ENCODE measurements at places on chromosomes 5 and 9.

DNA sequence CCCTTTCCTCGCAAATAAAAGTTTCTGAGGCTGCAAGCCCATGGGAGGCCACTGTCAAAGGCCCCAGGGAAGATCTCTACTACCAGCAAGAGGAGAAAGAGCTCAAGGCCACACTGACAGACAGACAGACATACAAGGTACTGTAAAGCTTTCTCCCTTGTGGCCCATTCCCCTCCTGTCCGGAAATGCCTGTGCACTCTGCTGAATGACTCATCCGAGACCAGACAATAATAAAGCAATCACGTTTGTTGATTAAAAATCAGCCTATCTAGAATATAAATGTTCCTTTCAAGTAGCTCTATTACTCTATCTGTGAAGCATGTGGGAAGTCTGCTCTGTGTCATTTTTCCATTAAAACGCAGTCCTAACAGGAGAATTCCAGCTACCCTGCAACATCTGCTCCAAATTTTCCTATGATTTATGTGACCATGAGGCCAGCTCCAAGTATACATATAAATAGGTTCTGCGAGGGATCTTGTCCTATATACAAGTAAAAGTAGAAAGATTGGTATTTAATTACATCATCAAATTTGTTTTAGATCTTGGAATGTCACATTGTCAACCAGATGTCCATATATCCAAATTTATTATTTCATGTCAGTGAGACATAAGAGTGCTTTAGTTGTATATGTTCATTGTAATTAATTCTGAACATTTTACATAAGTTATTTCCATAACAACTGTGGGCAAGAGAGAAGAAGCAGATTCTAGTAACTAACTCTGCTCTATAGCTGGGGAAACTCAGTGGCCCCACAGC lies 34.7 kb upstream of the TGFBI start:
- DNase-seq: no peak

DNA sequence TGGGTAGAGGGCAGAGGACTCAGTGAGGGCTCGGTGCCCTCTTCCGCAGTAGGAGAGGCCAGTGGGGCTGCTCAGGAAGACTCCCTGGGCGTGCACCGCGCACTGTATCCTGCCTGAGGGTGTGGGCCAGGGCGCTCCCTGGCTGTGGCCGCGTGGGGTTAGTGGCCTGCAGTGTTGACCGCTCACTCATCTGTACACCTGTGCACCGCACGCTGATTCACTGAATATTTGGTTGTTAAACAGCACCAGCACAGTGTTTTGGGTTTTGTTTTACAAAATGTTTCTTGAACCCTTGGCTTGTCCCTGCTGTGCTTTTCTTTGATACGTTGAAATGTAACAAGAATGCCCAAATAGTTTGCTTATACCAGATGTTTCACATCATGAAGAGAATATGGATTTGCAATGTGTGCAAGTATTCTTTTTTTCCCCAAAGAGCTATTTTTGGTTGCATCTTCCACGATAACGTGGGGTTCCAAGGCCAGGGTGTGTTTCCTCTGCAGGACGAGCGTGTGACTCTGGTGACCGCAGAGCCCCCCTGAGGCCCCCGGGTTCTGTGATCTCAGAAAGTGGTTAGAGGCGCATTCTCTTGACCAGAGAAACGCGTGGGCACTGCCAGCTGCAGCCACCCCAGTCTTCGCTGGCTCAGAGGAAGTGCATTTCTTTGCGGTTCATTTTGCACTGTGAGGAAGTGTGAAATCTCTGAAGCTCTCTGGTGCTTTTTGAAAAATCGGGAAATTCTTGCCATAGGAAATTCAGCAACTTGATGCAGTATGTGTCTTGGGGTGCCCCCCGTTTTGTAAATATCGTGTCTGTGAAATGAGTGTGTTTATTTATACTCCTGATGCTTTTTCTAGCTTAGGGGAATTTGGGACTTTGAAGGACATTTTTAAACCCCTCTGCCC lies 46.9 kb downstream of the AHRR start:
- no peak for DNase-seq

- DNase-seq: no peak
Measured at GRCh38 chr5:6606884-6607558, 25.8 kb downstream of the NSUN2 start.

DNA sequence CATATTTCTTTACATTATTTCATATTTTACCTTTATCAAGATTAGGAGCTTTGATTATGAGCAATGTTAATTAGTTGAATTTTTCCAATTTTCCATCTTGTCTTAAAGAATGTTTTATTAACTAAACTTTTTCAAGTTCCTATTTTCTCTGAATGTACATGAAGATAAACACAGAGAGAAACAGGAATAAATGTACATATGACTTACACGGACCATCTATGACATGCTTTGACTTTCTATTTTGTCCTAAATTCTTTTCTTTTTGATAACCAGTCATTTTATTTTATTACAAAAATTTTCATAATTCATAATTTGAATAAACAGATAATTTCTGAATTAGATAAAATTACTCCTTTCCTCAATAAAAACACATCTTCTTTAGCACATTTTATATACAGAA lies 1038.8 kb upstream of the ARRDC3 start:
- DNase-seq: no peak

DNA sequence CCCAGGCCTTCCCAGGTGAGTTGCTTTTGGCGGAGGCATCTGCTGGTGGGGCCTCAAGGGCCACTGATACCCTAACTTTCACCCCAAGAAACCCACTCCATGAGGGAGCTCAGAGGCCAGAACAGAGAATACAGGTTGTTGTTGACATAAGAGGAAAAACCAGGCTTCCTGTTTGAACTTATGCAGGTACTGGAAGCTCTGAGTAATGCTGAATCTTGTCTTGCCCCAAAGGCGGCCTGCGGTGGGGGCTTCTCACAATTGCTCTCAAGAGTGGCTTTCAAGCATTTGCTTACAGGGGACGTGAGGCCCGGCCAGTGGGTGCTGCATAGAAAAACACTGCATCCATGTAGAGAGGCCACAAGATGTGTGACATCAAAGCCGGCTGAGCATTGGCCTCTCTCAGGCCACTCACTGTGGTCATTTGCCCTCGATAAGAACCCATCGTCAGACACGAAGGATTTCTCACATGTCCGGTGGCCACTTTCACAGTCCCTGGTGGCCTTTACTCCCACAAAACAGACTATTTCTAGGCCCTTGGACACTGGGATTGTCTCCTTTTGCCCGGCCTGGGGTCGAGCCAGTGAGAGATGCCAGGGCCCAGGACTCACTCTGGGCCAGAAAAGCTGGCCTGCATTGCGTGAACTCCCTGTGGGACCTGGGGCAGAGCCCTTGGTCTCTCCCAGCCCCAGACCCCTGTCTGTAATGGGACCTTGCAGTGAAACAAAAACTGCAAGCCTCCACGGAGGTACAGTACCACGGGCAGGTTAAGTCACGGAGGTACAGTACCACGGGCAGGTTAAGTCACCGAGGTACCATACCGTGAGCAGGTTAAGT lies 34.5 kb upstream of the TCF7 start:
- DNase-seq: no peak

GRCh38 chr9:119126040-119126439 lies 243.2 kb downstream of the BRINP1 start:
- DNase-seq: no peak

DNA sequence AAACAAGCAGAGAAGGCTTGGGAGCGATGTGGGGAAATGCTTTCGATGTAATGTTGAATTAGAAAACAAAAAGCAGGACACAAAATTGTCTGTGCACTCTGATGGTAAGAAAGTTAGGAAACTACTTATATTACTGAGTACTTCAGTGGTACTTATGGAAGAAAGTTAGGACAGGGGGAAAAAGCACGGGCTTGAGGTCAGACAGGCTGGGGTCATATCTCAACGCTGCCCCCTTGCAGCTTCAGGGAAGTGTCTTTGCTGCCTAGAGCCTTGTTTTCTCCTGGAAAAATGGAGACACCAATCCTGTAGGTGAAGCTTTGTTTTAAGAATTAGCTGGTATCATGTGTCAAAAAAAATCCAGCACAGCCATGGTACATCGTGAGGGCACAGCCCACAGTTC lies 23.0 kb downstream of the NEURL1B start:
- DNase-seq: no peak

DNA sequence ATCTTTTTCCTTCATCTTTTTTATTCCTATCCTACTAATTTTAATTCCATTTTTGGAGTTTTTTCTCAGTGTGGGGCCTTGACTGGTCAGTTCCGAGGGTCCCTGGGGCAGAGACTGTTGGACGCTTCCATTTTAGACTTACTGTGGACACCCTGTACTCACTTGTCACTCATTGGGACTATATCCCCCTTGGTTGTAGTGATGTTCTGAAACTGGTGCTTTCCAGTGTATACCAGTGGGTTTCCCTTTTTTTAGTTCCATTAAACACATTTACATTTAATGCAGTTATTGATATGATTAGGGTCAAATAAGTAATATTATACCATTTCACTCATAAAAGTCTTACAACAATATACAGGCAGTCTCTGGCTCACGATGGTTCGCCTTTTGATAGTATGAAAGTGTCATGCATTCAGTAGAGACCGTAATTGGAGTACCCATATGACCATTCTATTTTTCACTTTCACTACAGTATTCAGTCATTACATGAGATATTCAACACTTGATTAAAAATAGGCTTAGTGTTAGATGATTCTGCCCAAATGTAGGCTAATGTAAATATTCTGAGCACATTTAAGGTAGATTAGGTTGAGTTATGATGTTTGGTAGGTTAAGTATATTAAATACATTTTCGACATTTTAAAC lies 46.0 kb downstream of the CNOT6 start:
- DNase-seq: no peak

DNA sequence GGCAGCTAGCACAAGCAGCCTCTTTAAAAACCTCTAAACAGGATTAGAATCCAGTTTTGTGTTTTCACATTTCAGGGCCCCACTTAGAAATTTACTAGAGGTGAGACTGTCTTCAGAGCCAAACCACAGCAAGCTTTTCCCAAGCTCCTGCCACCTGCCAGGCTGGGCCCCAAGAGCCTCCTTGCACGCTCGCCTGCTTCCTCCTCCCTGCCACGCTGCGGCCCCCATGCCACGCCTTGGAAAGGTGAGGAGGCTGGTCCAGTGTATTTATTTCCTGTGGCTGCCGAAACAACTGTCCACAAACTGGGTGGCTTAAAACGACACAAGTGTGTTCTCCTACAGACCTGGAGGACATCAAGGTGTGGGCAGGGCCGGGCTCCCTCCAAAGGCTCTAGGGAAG lies 43.4 kb downstream of the NKX2-5 start:
- no peak for DNase-seq

- DNase-seq: no peak
Measured at GRCh38 chr5:160843240-160843639, 8.8 kb downstream of the ATP10B start.

- no peak for DNase-seq
Measured at GRCh38 chr9:110846215-110846614, 177.6 kb downstream of the MUSK start.

Data from NCI-H2081 treated with DMSO at 0.1 percent for 48 hours (cell line).